ENCODE measurements at places on chromosomes 2 and 18.

GRCh38 chr2:23940718-23941620 is 706 bp downstream of the UBXN2A start:
- peak; percentile 8 for DNase-seq

DNA sequence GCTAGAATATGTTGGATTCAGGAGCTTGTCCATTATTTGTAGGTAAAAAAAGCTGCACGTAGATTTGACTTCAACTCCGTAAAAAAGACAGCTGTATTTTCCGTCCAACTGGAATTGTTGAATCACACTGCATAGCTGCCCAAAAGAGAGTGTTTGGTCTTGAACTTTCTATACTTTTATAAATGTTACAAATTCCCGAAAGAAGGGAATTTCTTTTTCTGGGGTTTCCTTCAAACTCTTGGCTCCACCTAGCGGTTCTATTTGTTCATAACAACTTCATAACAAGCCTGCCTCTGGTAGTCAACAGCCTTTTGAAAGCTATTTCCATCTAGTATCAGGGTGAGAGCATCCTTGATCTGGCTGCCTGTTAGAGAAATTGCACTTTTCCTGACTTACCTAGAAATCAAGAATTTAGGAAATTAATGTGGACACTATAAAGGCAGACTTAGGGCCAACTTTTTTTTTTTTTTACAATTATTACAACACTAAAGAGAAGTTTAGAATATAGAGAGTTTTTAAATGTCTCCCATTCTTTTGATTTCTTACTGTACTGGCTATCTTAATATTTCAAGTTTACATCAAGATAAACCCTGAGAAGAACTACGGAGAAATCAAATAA is 48.1 kb downstream of the TMEM185B start:
- no peak for DNase-seq

- DNase-seq, result no peak
Observed at GRCh38 chr18:22102953-22103646, 66.3 kb upstream of the GATA6 start.

DNA sequence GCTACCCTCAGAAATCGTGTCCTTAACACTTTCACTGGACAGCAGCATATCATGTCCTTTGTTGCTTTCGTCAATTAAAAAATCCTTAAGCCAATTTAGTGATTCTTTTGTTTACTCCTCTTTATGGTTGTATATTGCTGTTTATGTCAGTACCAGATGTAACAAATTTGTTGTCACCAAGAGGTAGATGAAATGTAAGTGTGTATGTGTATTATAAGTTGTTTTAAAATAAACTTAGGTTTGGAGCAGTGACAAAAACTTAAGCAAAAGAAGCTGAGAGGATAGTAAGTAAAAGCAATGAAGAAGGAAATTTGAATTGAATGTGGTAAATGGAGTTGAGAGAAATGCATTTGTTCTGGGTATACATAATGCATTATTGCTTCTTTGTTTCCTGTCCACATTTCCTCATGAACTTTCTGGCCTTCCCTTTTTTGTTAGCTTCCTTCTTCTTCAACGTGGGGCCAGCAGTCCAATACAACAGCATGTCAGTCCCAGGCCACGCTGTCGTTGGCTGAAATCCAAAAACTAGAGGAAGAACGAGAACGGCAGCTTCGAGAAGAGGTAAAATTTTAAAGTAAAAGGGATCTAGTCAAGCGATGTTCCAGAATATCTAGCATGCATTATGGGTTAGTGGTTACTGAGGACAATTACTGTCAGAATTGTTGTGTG is 30.5 kb upstream of the SNORC start:
- DNase-seq, result no peak

- DNase-seq, result no peak
Observed at GRCh38 chr2:221318376-221319130, 253.6 kb downstream of the EPHA4 start.

GRCh38 chr2:108949316-108950239 is 39.4 kb downstream of the EDAR start:
- no peak for DNase-seq
